SK-N-SH treated with all-trans-retinoic acid at 6 μM for 48 hours (cell line): ENCODE measurements at places on chromosomes 11 and 22.

DNA sequence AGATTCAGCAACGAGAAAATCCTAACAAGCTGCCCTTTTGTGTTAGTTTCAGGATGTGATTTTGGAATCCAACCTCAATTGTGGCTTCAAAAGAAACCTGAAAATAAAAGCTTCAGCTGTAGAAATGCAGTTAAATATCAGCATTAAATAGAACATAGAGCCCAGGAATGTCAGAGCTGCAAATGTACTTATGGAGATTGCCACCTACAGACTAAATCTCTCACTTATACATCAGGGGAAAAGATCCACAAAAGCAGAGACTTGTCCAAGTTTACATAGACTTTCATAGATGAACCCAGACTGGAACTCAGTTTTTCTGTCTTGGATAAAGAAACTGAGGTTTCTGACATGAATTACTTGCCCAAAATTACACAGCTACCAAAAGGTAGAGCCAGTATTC lies 446.6 kb downstream of the DLG2 start:
- ATAC-seq, result no peak

- ATAC-seq, result no peak; the same call in 2 of the 3 replicates
Measured at GRCh38 chr11:62601122-62601371, 618 bp downstream of the MTA2 start.

DNA sequence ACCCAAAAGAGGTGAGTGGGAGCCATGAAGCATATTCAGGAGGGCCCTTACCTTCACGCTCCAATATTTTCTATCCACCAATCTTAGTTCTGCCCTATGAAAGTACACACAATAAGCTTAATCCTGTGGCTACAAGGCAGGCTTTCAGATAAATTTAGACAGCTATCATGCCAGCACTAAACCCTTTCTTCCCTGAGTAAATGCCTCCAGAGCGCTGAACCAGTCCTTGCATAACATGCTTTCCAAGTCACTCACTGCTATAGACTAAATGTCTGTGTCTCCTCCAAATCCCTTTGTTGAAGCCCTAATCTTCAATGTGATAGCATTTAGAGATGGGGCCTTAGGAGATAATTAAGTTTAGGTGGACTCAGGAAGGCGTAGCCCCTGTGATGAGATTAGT lies 50.3 kb upstream of the FIBIN start:
- no peak for ATAC-seq

DNA sequence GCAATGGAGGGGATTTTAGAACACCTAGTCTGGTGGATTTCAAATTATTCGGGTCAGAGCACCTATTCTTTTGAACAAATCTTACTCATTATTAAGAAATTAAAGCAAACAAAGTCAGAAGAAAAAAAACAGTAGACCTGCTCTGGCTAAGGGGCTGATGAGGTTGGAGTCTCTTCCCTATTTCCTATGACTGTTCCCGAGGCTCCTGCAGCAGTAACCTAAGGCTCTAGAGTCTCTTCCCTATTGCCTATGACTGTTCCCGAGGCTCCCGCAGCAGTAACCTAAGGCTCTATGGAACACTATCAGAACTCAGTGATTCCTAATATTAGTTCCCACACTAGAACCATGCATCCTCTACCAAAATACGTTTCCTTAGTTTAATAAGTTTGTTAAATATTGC lies 607.9 kb downstream of the NTM start:
- ATAC-seq, result peak; percentile 41; the same call in 2 of the 3 replicates

GRCh38 chr11:46099963-46100316 lies 21.3 kb downstream of the PHF21A start:
- ATAC-seq, result peak; percentile 49; the same call in 2 of the 3 replicates

DNA sequence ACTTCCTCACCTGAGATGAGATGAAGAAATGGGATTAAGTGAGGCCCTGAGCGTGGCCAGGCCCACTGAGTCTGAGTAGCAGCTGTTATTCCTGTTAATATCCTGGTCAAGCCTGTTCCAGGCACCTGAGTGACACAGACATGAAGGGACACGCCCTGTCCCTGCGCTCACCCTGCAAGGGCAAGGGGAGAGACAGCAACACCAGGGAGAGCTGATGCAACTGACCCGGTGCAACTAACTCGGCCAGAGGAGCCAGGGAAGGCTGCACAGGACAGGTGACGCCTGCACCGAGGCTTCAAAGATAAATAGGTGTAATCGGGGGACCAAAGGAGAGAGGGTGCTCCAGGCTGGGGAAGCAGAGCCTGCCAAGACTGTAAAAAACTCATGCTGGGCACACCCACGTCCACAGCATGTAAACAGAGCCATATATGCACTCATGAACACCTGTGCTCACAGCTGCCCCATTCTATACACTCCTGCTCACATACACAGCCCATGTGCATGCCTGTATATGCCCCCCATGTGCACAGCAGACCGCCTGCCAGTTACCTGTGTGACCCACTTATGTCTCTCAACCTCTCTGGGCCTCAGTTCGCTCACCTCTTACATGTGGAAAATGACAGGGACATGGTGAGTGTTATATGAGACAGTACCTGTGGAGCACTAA lies 22.8 kb upstream of the GCAT start:
- no peak; the same call in 2 of the 3 replicates for ATAC-seq

- ATAC-seq, result no peak
Measured at GRCh38 chr11:100963375-100963774, 166.2 kb downstream of the PGR start.

DNA sequence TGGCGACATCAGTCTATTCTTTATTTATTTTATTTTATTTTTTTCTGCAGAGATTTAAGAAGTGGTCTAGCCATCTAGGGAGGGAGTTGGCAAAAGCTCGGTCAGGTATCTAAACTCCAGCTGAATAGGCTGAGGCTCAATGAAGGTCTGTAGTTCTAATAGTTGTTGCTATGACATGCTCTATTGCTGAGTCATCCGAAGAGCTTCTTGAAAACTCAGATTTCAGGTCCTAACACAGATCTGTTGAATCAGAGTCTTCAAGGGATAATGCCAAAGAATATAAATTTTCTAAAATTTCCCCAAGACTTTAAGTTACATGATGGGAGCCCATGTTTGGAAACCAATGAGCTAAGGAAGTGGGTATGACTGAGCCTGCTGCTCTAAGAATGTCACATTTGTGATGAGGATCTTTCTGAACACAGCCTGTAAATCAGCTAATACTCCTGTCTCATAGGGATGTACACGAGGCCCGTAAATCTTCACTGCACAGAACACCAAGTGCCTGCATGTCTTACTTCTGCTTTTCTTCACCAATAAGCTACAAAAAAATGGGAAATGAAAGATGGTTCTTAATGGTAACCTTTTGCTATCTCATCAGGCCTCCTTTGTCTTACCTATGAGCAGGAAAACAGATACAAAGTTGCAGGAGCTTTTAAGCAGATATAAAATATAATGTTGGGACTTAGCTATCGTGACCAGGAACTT lies 901.4 kb upstream of the API5 start:
- ATAC-seq, result no peak

- ATAC-seq, result no peak
Measured at GRCh38 chr11:14269692-14270573, 89.0 kb downstream of the RRAS2 start.

- peak; percentile 1 for ATAC-seq
Measured at GRCh38 chr11:46390331-46391171, 1.0 kb downstream of the CHRM4 start.

- peak; percentile 2; the same call in 1 of the 3 replicates for ATAC-seq
Measured at GRCh38 chr11:63769714-63770455, 1.3 kb upstream of the ZFTA start.

DNA sequence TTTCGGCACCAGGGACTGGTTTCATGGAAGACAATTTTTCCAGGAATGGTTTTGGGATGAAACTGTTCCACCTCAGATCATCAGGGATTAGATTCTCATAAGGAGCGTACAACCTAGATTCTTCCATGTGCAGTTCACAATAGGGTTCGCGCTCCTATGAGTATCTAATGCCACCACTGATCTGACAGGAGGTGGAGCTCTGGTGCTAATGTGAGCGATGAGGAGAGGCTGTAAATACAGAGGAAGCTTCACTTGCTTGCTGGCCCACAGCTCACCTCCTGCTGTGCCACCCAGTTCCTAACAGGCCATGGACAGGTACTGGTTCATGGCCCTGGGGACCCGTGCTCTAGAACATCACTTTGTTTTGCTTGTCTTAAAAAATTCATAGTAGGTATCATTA lies 41.8 kb upstream of the AMPD3 start:
- ATAC-seq, result peak; percentile 67

DNA sequence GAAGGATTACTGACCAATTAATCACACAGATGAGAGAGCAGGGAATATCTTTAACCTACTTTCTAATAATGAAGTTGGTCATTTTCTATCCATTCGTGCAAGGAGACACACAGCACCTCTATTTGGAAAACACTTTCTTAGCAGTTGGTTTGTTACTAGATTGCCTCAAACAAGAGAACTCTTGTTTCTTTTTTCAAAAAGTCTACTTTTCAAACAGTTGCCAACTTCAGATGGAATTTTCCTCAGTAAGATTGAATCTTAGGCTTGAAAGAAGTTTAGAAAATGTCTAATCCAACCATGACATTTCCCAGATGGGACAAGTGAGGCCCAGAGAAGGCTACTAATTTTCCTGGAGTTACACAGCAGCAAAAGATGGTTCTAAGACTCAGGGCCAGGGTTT lies 42.4 kb upstream of the SMTN start:
- no peak for ATAC-seq

DNA sequence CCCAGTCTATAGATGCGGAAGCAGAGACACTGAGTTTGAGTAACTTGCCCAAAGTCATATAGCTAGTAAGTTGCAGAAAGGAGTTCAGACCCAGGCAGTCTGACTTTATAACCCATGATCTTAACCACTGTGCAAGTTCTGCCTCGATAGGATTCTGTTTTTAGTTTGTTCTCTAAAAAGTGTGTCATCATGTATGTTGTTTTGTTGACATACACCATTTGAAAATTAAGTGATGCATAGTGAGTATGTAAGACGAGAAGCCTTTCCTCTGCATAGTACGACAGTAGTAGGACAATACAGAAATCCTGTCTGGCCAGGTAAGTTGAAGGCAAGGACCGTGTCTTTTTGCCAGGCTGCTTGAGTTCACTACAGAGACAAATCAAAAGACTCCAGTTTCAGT lies 3.3 kb downstream of the ZC3H12C start:
- no peak for ATAC-seq

DNA sequence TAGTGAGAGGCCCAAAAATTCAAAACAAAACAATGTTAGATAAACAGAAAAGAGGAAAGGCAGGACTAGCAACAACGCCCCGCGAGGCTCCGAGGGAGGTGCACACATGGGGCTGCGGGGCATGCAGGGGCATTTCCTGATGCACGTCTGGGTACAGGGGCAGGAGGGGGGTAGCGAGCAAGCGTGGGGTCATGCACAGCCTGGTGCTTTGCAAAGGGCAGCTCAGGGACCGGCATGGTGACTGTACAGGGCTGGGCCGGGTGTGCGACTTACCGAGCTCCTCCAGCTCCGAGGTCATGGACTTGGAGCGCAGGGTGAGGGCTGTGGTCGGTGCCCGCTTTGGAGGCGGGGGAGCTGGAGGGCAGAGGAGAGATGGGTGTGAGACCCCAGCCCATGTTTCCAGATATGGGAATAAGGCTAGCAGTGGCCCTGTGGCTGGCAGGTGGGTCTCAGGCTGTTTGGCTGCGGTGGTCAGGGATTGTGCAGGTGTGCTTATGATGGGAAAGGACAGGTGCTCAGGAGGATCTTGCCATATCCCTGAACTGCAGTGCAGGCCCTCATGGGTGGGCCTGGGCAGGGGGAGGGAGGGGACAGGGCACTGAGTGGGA lies 103.7 kb downstream of the CTTN start:
- ATAC-seq, result no peak

DNA sequence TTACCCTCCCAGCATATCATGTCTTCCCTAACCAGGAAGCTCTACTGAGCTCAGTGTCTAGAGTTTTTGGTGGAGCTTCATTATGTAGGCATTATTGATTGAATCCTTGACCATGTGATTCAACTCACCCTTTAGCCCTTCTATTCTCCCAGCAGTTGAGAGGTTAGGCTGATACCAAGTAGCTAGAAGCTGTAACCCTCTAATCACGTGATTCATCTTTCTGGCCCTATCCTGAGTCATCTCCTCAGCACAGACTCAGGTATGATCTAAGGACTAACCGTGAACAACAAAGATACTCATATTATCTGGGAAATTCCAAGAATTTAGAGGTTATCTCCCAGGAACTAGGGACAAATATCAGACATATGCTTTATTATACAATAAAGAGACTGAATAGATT lies 625.5 kb downstream of the JRKL start:
- ATAC-seq, result no peak

DNA sequence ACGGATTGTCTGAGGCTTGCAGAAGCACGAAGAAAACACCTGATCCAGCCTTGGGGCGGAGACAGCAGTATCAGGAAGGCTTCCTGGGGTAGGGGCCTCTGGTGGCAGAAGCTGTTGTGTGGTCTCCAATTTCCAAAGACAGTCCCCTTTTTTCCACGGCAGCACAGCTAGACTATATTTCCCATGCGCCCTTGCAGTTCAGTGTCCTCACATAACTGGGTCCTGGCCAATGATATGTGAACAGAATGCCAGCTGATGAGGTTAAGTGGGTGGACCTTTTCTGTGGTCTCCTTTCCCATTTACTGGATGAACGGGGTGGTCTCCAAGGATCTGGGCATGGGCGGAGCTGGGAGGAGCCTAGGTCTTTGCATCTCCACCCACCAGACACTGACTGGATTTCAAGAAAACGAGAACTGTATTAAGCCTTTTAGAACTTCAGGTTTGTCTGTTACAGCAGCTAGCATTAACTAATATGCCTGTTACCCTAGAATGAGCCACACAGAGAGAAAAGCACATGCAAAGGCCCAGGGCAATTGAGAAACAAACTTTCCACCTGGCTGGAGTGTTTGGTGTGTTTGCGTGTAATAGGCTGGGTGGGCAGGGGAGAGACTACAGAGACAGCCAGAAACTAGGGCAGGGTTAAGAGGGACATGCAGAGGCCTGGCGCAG lies 6.2 kb downstream of the GAL3ST1 start:
- no peak for ATAC-seq
